MCF 10A (cell line): ENCODE measurements at places on chromosomes 7 and 10.
A peak's percentile ranks its signal among the peaks of the same experiment; 100 is the strongest.

- no peak for DNase-seq
Observed at GRCh38 chr10:58867683-58868082, 308.8 kb upstream of the PHYHIPL start.

GRCh38 chr7:85022064-85022697 is 164.7 kb downstream of the SEMA3D start:
- no peak for DNase-seq

- no peak for DNase-seq
Observed at GRCh38 chr7:141071855-141072547, 1.9 kb upstream of the TMEM178B start.

DNA sequence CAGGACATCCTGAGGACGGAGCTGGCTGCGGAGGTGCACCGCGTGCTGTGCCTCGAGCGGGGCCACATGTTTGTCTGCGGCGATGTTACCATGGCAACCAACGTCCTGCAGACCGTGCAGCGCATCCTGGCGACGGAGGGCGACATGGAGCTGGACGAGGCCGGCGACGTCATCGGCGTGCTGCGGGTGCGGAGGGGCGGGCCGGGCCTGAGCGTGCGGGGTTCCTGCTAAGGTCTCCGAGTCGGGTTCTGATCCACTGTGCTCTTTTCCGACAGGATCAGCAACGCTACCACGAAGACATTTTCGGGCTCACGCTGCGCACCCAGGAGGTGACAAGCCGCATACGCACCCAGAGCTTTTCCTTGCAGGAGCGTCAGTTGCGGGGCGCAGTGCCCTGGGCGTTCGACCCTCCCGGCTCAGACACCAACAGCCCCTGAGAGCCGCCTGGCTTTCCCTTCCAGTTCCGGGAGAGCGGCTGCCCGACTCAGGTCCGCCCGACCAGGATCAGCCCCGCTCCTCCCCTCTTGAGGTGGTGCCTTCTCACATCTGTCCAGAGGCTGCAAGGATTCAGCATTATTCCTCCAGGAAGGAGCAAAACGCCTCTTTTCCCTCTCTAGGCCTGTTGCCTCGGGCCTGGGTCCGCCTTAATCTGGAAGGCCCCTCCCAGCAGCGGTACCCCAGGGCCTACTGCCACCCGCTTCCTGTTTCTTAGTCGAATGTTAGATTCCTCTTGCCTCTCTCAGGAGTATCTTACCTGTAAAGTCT is 10.4 kb downstream of the ATG9B start:
- no peak for DNase-seq

DNA sequence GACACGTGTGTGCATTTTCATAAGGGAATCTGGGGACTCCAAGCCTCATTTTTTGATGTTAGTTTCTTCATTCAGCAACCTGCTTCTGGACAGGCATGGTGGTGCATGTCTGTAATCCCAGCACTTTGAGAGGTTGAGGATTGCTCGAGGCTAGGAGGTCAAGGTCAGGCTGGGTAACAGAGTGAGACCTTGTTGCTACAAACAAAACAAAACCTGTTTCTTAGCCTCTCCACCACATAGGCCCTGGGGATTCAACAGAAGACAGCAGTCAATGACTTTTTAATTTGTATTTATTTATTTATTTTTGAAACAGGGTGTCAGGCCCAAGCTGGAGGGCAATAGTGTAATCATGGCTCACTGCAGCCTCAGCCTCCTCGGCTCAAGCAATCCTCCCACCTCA is 6.9 kb upstream of the CYTH3 start:
- no peak for DNase-seq

- no peak for DNase-seq
Observed at GRCh38 chr7:876972-877311, 588 bp downstream of the GET4 start.

DNA sequence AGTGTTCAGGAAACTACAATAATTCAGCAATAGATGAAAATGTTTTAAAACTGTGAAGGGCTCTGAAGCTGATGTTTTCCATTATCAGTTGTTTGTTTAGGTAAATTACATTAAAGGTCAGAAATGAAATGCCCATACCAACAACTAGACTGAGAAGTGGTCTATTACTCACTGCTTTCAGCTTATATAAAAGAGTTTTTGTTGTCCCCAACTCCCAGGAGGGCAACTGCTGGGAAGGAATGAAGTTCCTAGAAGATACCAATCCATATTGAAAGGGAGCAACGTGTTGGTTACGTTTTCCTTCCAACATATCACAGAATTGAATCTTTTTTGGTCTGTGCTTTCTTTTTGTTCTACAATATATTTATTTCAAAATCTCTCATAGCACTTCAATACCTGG is 330.6 kb upstream of the LRRN3 start:
- no peak for DNase-seq

DNA sequence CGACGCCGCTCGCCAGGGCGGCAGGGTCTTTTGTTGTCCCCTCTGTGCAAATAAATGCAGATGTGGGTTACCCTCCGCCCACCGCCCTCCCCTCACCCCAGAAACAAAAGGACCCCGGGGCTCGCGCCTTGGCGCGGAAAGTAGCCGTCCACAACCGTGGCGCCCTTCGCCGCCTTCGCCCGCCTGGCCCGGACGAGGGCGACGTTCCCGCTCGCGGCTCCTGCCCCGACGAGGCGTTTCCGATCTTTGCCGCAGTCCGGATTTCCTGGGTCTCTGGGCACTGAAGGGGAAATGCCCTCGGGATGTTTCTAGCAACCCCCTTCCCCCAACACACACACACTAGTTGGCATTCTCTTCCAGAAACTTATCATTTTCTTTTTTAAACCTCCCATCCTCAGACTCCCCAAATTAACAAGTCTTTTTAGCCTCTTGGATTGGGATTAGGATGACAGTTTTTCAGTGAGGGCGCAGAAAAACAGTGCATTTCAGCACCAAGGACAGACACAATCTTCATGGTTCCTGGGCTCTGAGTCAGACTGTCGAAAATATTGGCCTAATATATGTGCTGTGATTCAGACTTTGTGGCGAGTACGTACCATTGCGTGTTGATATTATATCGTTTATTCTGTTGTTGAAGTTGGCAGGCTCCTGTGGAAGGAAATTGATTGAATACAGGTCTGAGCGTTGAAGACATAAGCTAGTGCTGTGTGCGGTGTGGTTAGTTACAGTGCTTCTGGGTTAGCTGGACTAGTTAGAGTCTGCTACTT is 771 bp downstream of the PHYHIPL start:
- DNase-seq: peak; percentile 56

DNA sequence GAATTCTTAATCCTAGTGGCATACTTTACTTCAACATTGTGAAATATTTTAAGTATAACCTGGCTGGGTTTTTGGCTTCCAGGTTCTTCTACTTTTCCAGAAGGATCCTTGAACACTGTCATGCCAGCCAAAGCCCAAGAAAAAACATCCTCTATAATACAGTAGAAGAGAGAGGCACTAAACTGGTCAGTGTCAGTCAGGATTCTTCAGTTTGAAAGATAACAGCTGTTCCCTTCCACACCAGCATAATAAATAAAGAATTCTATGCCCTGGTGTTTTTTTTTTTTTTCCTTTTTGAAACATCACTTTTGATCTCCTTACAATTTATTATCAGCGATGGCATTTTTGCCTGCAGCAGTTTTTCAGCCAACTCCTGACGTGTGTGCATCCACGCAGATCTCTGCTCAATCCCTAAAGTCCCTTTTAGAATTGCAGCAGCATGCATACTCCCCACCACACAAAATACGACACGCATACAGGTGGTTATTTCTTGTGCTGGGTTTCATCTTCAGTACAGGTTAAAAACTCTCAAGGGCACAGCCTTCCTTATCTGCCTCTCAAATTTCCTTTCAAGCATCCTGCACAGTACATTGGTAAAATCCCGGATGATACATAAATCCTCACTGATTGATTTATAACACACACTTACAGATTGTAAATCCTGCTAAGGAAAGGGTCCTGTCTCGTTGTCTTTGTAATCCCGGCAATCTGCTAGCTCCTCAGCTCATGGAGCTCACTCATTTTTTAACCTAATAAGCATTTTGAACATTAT is 100.2 kb downstream of the TPK1 start:
- DNase-seq: no peak

- DNase-seq: no peak
Observed at GRCh38 chr7:91212582-91212981, 51.7 kb upstream of the FZD1 start.

DNA sequence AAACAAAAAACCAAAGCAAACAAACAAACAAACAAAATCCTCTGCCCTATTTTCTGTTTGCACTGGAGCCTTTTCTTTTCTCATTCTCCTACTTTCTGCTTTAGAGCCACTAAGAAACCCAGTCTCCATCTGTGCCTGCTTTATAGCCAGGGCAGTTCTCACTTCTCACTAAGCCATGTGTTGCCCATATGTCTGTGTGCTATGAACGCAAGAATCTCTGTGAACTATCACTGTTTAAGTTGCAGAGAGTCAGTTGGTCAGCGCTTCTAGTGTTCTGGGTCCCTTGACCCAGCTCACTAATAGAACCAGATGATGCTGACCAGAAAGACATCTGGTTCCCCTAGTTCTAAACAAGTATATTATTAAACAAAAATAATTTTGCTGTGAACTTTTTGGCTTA is 81.4 kb downstream of the FAM185A start:
- DNase-seq: no peak

DNA sequence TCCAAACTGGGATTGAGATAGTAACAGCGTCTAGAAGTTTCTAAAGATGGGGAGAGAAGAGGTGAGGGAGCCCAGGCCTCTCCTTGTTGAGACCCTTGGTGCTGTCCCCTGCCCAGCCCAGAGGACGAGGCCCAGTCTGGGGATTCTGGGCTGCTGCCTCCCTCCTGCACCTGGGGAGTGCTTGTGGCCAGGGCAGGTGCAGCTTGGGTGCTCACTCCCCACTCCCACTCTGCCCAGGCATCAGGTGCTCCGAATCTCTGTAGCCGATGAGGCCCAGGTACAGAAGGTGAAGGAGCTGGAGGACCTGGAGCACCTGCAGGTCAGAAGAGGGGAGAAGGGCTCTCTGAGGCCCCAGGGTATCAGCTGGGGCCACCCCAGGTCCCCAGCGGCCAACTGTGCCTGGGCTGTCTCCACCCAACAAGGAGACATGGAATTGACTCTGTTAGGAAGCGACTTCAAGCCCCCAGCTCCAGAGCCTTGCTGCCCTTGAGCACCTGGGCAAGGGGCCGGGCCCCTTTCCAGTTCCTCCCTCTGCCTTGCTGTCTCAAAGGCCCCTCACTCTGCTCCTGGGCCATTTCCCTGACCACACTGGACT is 664 bp downstream of the CPA1 start:
- no peak for DNase-seq

DNA sequence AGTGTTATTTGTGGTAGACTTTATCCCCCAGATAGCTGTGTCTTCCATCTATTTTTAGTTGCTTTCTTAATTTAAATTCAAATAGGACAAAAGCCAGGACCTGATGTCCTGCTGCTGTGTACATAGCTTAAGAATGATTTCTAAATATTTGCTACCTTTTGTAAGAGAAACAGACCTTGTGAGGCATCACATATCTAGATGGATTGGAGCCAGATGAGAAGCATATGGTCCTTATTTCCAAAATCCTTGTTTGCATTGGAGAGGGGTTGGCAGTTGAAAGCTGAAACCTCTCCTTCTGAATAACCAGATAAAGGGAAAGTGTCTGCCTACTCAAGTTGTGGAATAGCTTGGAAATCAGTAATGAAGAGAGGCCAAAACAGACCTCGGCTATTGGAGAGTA is 50.7 kb upstream of the AMPH start:
- no peak for DNase-seq

GRCh38 chr10:74039561-74040145 is 41.7 kb downstream of the VCL start:
- DNase-seq: peak; percentile 71

GRCh38 chr10:67976292-67977245 is 92.1 kb downstream of the SIRT1 start:
- DNase-seq: no peak

GRCh38 chr7:28627896-28628295 is 215.6 kb downstream of the CREB5 start:
- DNase-seq: no peak

GRCh38 chr7:11584406-11585031 is 247.5 kb downstream of the THSD7A start:
- DNase-seq: no peak

GRCh38 chr7:150410680-150411346 is 31.7 kb downstream of the ZNF775 start:
- DNase-seq: no peak

DNA sequence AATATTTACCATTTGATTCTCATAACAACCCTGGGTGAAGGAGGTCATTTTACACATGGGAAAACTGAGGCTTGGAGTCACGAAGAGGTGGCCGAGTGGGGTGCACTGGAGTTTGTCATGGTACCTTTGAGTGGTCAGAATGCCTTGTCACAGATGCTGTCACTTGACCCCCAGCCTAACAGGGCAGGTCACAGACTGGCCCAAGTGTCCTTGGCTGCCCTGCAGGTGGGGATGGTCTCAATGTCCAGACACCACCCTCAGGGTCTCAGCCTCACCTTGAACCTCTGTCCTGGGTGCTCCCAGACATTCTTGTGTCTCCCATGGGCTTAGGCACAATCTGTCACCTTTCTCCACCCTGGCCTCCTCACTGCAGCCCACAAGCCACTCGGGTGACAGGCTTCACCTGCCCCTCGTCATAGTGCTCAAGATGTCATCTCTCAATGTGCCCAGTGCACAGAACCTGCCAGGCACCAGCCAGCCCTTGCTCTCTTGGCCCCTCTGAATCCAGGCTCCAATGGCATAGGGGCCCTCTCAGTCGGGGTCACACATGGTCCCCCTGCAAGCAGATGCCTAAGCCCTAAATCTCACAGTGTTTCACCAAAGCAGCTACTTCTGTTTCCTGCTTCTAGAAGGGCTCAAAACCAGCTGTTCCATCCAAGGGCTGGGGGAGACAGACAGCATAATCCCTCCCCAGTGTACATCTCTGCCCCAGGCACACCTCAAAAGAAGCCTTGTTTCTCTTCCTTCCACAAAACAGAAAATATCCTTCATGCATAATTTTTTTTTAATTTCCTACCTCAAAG is 76.8 kb upstream of the NANOS1 start:
- no peak for DNase-seq

GRCh38 chr10:128210215-128211063 is 84.2 kb upstream of the MKI67 start:
- peak; percentile 53 for DNase-seq

DNA sequence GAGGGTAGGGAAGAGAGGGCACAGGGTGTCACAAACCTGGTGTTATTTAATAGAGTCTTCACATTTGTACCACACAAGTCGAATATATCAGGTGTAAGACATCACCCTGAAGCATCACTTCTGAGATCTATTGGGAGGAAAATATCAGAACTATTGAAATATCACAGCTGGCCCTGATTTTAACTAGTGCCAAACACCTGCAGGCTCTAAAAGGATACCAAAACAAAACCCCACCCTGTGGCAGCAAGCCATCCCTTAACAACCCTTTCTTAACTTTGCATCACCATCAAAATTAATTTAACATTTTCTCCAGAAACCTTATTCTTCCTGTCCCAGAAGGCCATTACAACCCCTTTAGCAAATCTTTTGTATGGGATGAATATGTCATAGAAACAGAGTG is 365.4 kb downstream of the SUGCT start:
- no peak for DNase-seq

DNA sequence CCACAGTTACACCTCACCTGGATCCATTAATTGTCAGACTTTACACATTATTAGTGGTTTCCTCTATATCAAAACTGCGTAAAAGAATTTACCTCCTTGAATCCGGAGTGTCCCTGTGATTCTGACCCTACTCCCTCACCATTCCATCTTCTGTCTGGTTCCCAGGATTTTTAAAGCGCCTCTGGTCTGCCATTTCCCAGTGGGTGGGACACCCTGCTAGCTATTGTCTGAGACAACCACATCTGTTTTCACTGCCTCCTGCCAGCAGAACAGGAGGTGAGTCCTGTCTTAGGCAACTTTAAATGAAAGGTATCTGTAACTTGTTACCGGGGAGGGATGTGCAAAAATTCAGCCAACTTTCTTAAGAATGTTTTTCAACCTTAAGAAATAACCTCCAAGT is 2.3 kb downstream of the MACROH2A2 start:
- DNase-seq: no peak
